ENCODE measurements at places on chromosomes 6 and 20.

- no peak for DNase-seq
Measured at GRCh38 chr6:169139179-169139971, 114.3 kb downstream of the THBS2 start.

DNA sequence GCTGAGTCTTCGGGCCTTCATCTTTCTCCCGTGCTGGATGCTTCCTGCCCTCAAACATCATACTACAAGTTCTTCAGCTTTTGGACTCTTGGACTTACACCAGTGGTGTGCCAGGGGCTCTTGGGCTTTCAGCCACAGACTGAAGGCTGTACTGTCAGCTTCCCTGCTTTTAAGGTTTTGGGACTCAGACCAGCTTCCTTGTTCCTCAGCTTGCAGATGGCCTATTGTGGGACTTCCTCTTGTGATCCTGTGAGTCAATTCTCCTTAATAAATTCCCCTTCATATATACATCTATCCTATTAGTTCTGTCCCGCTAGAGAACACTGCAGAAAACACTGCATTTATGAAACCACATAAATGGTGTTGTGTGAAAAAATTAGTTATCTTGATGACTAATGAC is 13.9 kb upstream of the BCLAF1 start:
- DNase-seq, result no peak

DNA sequence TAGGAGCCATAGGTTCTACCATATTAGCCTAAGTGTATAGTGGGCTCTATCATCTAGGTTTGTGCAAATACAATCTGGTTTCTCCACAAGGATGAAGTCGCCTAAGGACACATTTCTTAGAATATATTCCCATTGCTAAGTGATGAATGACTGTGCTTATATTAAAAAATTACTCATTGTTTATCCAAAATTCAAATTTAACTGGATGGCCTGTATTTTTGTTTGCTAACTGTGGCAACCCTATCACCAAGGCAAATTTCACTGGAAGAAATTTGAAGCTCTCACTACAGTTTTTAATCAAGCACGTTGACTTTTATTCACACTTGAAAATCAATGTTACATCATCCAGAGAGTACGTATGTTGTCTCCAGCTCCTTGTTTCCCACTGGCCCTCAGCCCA is 13.9 kb downstream of the GCM2 start:
- no peak for DNase-seq

DNA sequence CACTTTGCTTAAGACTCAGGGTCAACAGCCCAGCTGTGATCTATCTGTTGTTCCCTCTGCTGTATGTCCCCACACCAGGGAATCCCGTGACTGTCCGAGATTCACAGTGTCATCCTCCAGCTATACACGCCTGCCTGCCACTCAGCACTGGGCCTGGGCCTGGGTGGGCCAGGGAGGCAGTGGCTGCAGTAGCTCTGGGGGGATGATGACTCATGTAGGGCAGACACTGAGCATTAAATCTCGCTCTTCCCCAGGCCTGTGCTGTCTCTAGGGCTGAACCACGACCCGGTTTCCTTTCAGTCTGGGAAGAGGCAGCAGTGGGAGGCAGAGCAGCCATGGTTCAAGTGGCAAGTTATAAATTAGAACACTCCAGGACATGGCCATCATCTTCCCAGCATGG is 173.9 kb downstream of the LRFN2 start:
- DNase-seq, result no peak

GRCh38 chr20:45370571-45371160 is 7.5 kb downstream of the TP53TG5 start:
- DNase-seq, result no peak

DNA sequence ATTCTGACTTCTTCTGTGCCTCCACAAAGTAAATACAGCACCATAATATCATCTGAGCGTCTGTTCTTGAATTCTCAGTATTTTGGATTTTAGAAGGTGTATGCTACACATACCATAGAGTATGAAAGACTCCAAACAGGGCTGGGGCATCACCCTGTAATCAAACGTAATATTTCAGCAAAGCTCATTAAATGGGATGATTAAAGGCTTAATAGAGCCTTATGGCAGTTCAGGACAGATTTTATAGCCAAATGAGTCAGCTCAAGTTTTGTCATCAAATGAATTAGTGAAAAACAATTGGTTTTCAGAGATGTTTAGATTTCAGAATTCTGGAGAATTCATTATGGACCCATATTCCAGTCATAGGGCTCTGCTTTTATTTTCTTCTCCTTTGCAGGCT is 68.9 kb downstream of the TULP4 start:
- no peak for DNase-seq

DNA sequence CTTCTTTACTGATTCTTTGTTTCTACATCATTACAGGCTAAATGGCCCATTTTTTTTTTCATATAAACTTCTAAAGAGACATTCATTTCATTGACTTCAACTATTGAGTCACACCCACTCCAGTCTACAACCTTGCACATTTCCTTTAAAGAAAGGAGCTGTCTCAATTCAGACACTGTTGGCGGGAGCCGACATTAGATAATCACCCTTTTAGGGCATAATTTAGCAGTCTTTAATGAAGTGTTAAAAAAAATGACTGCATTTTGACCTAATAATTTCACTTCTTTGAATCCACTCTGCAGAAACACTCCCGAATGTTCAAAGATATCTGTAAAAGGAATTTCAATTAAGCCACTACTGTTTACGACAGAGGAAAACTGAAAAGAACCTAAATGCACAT is 1.5 kb downstream of the EPM2A start:
- no peak for DNase-seq

- DNase-seq, result no peak
Measured at GRCh38 chr6:64955435-64955848, 751.6 kb downstream of the EYS start.

DNA sequence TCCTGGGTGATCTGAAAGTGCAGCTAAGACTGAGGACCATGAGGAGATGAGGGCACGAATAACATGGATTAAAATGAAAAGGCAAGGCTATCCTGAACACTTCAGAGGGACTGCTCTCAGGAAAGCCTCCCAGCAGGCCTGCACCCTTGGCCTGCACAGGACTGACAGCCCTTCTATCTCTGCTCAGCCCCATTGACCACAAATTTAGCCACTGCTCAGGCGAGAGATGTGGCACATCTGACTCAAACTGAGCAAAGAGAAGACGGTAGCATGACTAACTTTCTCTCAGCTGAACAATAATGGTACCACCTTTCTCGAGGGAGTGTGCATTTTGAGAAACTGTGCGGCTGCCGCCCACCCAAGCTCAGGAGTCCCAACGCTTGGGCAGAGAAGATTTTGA is 257.5 kb downstream of the ADGB start:
- no peak for DNase-seq

- DNase-seq, result no peak
Measured at GRCh38 chr6:69063401-69063800, 428.3 kb downstream of the ADGRB3 start.

- no peak for DNase-seq
Measured at GRCh38 chr20:12687476-12687875, 321.3 kb upstream of the SPTLC3 start.

GRCh38 chr6:28693751-28694443 is 168.2 kb downstream of the GPX5 start:
- no peak for DNase-seq

GRCh38 chr6:130625825-130626527 is 201.2 kb upstream of the SMLR1 start:
- no peak for DNase-seq

DNA sequence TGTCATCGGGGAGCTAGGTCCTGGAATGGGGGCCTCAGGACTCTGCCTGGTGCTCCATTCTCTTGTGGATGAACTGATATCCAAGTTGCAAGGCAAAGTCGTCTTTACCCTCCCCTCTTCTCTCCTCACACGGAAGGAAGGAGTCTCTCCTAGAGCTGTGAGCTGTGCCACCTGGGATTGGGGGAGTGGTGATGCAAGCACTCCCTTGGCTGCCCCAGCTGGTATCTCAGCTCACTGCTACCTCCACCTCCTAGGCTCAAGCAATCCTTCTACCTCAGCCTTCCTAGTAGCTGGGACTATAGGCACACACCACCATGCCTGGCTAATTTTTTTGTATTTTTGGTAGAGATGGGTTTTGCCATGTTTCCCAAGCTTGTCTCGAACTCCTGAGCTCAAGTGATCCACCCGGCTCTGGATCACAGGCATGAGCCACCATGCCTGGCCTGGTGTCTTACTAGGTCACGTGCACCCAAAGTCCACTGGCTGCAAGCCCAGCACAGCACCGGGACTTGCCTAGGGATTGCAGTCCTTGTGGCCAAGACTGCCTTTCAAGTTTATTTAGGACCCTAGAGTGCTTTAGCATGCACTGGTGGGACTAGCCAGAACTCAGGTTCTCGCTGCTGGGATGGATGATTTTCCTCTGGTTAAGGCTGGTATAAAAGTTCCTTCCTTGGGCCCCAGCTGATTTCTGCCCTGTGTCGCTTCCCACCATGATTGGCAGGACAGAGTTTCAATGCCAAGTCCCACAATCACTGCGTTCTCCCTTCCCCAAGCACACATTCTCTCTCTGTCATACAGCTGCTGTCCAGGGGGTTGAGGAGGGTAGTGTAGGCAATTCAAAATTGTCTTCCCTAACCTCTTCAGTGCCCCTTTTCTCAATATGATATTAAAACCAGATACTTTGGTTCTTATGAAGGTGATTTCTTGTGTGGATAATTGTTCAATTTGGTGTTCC is 33.5 kb downstream of the SMAP1 start:
- DNase-seq, result no peak

DNA sequence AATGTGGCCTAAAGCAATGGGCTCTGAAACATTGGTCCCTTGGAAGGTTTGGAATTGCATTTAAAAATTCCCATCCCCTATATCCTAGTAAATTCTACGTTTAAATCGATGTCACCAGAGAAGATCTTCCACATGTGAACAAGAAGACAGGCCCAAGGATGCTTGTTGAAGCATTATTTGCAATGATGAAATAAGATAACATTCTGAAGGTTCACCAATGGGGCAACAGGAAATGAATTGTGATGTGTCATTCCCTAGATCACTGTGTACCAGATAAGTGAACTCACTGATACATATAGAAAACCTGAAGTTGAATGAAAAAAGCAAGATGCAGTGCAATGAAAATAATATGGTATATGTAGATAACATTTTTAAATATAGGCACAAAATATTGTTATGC is 464.3 kb upstream of the BTBD3 start:
- no peak for DNase-seq

GRCh38 chr6:157758516-157759023 is 64.5 kb upstream of the SNX9 start:
- DNase-seq, result no peak

Measured in posterior vena cava (tissue), 2 donors.